ENCODE measurements at places on chromosomes 3 and 15.

- no peak for DNase-seq
Observed at GRCh38 chr3:82354228-82354627, 592.8 kb upstream of the GBE1 start.

GRCh38 chr3:134057006-134057653, 27.4 kb upstream of the SLCO2A1 start:
- no peak for DNase-seq

GRCh38 chr3:126113733-126114442, 30.0 kb upstream of the SLC41A3 start:
- no peak for DNase-seq

DNA sequence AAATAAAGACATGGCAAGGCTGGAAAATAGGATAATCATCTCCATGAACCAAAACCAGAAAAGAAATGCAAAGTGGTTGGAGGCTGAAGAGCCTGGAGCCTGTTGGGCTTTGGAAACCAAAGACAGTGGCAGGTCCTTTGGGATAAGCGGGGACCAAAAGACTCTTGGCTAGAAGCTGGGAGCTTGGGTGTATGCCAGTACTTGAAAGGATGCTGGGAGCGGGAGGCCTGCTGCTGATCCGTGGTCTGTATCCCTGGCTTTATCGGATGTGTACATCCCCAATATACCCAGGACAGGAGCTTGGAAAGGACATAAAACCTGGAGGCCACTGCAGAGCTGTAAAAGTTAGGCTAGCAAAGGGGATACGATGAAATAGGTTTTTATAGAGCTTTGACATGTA, 1.3 kb upstream of the CHRNB4 start:
- no peak for DNase-seq

- DNase-seq = no peak
Observed at GRCh38 chr3:96106701-96107100, 707.7 kb upstream of the EPHA6 start.

GRCh38 chr3:155646669-155647068, 98.2 kb downstream of the PLCH1 start:
- DNase-seq = no peak

- DNase-seq = no peak
Observed at GRCh38 chr3:101976473-101976872, 127.2 kb downstream of the NFKBIZ start.

DNA sequence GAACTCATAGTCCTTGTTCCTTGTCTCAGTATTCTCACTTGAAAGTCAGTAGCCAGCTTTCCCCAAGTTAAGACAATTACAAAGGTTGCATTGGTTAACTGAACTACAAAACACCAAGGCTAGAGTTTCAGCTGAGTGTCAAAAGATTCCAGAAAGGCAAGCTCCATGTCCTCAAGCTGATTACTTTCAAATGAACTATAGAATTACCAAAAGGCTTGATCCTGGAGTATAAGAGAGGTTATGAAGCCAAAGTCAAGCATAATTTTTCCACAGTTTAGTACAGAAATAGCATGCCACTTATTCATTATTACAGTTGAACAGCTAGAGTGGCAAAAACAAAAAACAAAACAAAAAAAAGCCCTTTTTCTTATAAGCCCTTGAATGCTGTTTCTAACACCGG, 51.9 kb downstream of the ZBTB20 start:
- DNase-seq = no peak

DNA sequence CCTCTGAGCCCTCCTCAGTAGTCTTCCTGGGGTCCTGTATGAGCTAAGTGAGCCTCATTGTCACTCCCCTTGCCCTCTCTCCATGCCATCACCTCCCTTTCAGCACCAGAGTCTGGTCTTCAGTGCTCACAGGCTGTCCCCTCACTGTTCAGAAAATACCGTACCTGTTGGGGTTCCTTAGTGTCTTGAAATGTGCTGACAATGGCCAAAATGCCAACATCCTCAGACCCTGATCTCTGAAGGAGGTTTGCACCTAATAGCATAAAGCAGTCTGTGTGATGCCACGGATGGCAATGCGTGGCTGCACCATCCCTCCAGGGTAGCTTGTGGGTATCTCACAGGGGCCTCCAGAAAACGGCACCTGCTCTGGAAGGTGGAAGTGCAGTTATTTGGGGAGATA, 301.0 kb upstream of the TLE3 start:
- no peak for DNase-seq
